Activated CD8-positive, alpha-beta memory T cell treated with anti-CD3 and anti-CD28 coated beads for 48 hours (primary cell): ENCODE measurements at places on chromosomes 6 and 20.

DNA sequence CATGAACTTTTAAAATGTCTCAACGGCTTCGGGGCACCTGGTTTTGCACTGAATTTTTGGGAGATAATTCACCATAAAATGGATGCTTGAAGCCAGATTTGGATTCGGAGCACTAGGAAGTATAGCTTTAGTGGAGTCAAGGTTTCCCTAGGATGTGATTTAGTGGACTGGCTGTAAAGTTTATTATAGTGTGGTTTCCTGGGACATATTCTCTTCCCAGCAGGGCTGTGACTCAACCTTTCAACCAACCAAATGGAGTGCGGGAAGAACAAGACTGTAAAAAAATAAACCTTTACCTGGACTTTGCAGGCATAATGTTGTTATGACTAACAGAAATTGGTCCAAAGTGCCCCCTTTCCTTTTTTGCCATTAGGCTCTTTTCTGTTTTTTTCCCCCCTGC lies 327.4 kb upstream of the MAN1A1 start:
- DNase-seq = no peak

GRCh38 chr6:73712535-73713173 lies 16.7 kb downstream of the CD109 start:
- no peak for DNase-seq

GRCh38 chr6:107116328-107116892 lies 1.1 kb upstream of the BEND3 start:
- no peak for DNase-seq

GRCh38 chr6:87870556-87870955 lies 168.5 kb upstream of the AKIRIN2 start:
- DNase-seq = no peak

DNA sequence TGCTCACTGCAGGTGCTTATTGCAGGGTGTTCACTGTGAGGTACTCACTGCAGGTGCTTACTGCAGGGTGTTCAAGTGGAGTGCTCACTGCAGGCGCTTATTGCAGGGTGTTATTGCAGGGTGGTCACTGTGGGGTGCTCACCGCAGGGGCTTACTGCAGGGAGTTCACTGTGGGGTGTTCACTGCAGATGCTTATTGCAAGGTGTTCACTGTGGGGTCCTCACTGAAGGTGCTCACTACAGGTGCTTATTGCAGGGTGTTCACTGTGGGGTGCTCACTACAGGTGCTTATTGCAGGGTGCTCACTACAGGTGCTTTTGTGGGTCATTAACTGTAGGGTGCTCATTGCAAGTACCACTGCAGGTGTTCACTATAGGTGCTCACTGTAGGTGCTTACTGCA lies 20.2 kb downstream of the APMAP start:
- no peak for DNase-seq

- no peak for DNase-seq
These were observed 4.9 kb upstream of the PTGIS start for GRCh38 chr20:49572857-49573256.

- no peak for DNase-seq
These were observed 12.2 kb downstream of the MYLK4 start for GRCh38 chr6:2738373-2738979.

- DNase-seq = no peak
These were observed 356.9 kb downstream of the KIF16B start for GRCh38 chr20:16216227-16216913.

- DNase-seq = no peak
These were observed 505.9 kb upstream of the BTBD3 start for GRCh38 chr20:11411765-11412164.
